ENCODE measurements at places on chromosomes 12 and 14. TPM values are rescaled to one million over a fixed set of nuclear protein-coding genes. Genes with fewer than 3 reads are reported as not detected.

GRCh38 chr12:132611620-132612019 is 1.2 kb upstream of the LRCOL1 start:
- no peak for DNase-seq

DNA sequence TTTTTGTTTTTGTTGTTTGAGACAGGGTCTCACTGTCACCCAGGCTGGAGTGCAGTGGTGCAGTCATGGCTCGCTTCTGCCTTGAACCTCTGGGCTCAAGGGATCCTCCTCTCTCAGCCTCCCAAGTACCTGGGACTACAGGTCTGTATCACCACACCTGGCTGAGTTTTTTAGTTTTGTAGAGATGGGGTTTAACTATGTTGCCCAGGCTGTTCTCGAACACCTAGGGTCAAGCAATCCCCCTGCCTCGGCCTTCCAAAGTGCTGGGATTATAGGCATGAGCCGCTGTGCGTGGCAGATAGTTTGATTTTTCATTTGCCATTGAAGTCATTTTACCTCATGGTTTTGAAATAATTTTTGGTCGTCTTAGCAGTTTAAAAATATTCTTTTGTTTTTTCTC is 94.3 kb upstream of the EIF5 start:
- no peak for DNase-seq

DNA sequence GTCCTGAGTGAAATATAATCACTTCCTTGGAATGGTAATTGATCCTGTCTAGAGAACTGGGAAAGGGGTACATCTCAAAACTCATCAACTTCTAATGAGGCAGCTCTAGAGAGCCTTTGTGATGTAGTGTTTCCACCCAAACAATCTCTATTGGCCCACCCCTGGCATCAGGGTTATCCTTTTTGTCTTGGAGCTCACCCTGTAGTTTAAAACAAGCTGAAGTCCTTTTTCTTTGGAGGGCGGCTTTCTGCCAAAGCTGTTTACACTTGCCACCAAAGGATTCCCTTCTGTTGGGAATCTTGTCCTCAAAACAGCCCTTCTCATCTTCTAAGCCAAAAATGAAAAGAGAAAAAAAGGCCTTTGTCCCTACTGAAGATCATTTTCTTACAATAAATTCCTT is 60.6 kb upstream of the GTF2A1 start:
- no peak for DNase-seq

Gene ZNF891
- total RNA-seq, result 0.51 TPM

Gene PLEKHA5
- total RNA-seq, result 6.3 TPM

Gene HAL
- total RNA-seq, result 0.25 TPM

Gene MBD6
- 8.6 TPM for total RNA-seq

All from dermis microvascular lymphatic vessel endothelial cell (primary cell).